Inflammatory macrophage (primary cell): ENCODE measurements at places on chromosomes 7 and 10.

GRCh38 chr10:7471720-7472367 is 61.0 kb upstream of the SFMBT2 start:
- DNase-seq, result peak; percentile 64

GRCh38 chr10:49747303-49747646 is 14.8 kb downstream of the OGDHL start:
- DNase-seq, result no peak

DNA sequence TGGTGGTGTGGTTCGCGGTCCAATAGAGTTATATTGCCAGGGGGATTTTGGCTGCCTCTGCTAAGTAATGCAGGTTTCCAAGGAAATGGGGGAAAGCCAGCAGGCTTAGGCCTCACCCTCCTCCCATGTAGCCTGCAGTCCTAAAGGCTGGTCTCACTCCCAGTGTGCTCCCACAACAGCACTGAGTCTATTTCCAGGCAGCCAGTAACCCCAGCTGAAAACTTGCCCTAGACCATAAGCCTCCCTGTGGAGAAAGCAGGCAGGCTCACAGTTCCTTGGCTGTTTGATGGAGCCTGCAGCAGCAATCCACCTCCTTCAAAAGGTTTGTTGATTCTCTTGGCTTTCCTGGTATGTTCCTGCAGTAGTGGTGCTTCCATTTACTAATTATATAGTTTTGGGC is 220.0 kb upstream of the ZNF804B start:
- no peak for DNase-seq

- DNase-seq, result no peak
Observed at GRCh38 chr7:98357751-98358161, 43.1 kb downstream of the BAIAP2L1 start.

GRCh38 chr10:637221-637620 is 52.2 kb downstream of the DIP2C start:
- no peak for DNase-seq

- no peak for DNase-seq
Observed at GRCh38 chr10:70131560-70131937, 1.1 kb downstream of the AIFM2 start.

DNA sequence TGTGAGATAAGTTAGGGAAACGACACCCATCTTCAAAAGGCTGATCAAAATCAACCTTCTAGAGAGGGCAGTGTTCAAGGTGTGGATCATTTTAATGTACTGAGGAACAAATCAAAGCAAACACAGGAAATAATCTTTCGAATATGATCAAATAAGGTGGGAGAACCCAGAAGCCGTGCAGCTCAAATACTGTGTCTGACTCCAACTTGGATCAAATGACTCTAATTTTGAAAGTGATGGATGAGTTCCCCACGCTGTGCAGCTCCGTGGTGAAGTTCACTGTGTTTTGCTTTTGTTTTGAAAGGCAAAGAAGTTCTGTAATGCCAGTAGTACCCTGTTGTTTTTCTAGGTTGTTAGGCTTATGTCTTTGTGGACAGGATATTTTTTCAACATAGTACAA is 250.9 kb downstream of the SFMBT2 start:
- DNase-seq, result no peak

DNA sequence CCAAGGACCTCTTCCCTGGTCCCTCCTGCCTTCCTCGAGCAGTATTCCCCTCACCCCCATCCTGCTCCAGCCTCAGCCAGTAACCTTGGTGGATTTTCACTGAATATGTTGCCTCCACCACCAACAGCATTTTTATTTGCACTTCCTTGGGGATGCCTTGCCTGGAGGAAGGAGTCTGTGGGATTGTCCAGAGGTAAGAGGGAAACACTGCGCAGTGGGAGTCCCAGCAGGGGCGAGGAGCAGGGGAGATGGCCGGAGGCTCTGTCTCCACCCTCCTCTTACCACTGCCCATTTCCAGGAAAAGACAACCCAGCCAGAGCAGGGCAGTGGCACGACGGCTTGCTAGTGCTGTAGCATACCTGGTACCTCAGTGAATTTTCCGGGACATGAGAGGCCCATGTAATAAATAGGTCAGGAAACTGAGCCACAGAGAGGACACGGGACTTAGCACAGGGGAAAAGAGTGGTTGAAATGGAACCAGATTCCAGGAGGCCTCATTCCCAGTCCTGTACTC is 388.2 kb upstream of the PODXL start:
- no peak for DNase-seq

- no peak for DNase-seq
Observed at GRCh38 chr10:3757638-3758490, 27.1 kb downstream of the KLF6 start.

DNA sequence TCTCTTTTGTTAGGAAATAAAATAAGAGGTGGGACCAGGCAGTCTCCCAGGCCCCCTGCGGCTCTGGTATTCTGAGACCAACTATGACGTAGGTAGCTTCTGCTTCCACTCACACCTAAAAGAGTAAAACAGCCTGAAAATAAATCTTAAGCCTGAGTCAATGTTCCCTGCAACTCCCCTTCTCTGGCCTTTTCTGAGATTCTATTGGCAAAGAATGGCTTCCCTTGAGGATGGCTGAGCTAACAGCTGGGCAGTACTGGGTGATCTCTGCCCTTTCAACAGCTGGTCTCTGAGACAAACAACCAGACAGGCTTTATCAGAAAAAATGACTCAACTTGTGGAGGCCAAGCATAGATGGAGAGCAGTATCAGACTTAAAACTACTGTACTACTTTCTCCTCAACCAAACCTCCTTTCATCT is 58.7 kb downstream of the CREB3L2 start:
- no peak for DNase-seq

- DNase-seq, result no peak
Observed at GRCh38 chr7:70618020-70618551, 513.9 kb upstream of the GALNT17 start.

DNA sequence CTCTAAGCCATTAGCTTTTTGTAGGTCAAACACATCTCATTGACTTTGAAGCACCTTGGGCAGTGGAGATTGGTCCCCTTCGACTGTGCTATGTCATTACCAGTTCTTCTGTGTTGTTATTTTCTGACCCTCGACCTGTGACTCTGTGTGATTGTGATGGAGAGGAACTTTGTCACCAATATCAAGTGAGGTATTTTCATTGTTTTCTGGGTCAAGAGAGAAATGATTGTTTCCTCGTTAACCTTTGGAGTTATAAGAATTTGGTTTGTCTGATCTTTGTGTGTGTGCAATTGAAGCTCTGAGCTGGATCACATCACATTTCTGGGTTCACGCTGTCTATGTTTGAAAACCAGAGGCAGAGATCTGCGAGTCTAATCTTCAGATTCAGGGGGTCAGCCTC is 432.2 kb upstream of the KLF6 start:
- no peak for DNase-seq

- DNase-seq, result no peak
Observed at GRCh38 chr7:95766657-95767056, 5.7 kb upstream of the DYNC1I1 start.

- DNase-seq, result peak; percentile 78
Observed at GRCh38 chr7:100675581-100676350, 2.2 kb downstream of the GNB2 start.

DNA sequence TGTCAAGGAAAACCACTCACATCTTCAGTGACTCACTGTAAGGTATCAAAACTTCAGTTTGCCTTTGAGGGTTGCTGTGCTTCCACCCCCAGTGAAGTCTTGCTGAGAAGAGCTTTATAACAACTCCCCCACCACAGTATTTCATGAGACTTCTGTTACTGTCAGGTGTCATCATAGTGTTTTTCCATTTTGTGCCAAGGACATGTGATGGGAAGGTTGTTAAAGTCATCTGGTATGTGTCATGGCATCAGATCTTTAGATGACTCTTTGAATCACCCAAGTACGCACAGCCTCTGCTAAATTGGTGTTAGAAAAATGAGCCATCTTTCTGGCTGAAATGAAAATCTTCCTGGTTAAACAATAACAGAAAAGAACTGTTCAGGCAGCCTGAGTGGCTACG is 115.0 kb upstream of the CCDC6 start:
- no peak for DNase-seq

GRCh38 chr7:94452239-94452638 is 57.4 kb upstream of the CASD1 start:
- no peak for DNase-seq

DNA sequence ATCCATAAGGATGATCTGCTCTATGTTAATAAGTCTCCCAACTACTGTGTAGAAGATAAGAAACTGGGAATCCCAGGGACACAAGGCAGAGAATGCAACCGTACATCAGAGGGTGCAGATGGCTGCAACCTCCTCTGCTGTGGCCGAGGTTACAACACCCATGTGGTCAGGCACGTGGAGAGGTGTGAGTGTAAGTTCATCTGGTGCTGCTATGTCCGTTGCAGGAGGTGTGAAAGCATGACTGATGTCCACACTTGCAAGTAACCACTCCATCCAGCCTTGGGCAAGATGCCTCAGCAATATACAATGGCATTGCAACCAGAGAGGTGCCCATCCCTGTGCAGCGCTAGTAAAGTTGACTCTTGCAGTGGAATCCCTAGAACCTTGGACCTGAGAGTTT is 10.3 kb downstream of the WNT16 start:
- no peak for DNase-seq

GRCh38 chr10:14703631-14704001 is 71.1 kb downstream of the FAM107B start:
- no peak for DNase-seq

DNA sequence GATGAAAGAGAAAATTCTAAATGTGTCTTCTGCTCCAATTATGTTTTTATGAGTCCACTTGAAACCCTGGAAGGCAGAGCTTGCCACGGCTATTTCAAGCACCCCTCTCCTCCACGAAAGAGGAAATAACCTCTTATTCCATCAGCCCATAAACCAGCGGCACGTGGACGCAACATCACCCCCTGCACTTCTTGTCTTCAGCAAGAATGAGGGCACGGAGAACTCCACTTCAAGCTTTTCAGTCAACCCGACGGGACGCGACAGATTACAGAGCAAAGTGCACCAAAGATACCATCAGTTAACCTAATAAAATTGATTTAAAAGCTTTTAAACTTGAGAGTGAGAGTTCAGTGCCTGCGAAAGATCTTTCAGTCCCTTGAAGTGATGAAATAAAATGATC is 406.3 kb downstream of the GALNT17 start:
- DNase-seq, result no peak

DNA sequence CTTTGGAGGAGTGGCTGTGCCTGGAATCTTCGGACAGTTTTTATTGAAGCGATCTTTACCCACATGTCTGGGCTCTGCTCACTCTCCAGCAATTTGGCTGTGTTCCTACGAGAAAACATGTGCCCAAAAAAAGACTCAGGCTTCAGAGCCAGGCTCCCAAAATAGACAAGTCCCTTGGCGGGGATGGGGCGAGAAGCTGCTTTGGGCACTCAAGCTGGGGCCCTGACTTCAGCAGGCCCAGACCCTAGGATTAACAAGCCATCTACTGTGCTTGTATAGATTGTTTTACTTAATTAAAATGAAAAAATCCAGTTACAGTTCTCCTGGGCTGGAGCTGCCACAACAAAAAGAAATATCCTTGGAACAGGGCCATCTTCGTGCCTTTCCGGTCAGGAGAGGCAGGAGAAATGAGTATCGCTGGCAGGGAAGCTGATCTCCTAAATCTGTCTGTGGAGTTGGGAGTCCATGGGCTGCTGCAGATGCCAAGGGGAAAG is 51.4 kb upstream of the PDCD4 start:
- no peak for DNase-seq

GRCh38 chr7:8365499-8366110 is 67.8 kb upstream of the NXPH1 start:
- DNase-seq, result peak; percentile 8

- DNase-seq, result peak; percentile 38
Observed at GRCh38 chr7:48424731-48425130, 253.5 kb downstream of the ABCA13 start.

DNA sequence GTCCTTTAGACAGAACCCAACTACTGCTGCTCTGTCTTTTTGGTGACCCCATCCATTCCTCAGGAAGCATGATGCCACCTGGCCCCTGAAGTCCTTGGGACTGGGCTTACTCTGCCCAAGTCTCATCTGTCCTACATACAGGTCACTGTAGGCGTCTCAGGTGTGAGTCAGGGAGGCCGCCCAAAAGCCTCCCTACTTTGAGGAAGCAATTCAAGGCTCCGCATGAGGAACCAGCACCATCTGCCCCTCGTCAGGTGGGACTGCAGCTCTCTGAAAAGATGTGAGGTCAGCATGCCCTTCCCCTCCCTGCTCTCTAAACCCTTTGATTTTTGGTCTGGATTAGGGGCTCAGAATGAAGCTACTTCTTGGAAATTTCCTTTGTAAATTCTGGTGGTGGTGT is 354.8 kb downstream of the CXCL12 start:
- peak; percentile 25 for DNase-seq

DNA sequence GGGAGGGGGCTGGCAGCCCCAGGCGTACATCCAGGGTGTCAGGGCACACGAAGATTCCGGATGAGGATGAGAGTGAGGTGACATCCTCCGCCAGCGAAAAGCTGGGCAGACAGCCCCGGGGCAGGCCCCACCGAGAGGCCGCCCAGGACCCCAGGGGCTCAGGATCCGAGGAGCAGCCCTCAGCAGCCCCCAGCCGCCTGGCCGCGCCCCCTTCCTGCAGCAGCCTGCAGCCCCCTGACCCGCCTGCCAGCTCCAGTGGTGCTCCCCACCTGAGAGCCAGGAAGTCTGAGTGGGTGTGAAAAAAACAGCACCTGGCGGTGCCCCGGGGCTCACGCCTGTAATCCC is 3.2 kb downstream of the GJD4 start:
- no peak for DNase-seq

DNA sequence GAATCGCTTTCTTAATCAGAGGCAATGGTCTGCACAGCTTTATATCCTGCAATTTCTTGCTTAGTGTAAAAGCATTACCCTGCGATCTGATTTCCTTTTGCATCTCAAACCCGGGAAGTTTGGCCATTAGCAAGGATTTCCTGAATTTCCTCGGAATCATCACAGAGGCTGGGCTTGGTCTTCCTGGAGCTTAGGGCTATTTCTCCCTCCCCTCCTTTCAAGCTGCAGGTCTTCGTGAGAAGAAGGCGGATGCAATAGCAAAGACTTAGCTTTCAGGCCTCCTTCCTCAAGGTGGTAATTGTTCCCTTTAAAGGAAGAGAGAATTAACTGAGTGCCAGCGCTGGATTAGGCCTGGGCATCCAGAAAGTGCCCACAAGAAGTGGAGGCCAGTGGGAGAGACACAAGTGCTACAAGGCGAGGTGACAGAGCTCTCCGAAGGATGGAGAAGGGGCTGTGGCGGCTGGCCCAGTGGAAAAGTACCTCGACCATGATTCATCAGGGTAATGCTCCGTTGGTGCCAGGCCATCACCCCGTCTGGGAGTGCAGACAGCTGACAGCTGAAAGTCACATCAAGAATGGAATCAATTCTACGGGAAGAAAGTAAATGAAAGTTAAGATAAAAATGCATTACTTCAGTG is 4.0 kb upstream of the ARMS2 start:
- no peak for DNase-seq
